Left lung (tissue), 14 donors: ENCODE measurements at places on chromosomes 16 and 17.

DNA sequence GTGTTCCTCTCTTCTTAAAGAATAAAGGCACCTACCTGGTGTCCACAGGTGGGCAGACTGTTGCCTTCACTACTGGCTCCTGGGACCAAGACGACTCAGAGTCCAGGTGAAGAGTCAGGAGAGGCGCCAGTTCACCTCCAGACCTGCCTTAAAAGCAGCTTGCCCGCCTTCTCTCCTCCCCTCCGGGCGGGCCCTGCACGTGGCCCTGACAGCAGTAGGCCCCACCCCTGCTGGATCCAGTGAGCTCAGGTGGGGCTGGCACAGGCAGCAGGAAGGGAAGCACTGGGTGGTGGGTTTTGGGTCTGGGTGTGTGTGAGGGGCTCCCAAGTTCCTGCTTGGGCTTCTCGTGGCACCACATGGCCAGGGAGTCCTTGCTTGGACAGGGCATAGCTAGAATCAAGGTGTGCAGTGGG is at the start of gene TNS4:
Gene TNS4, minus strand, starts transcription at position 125 of the 413 bp plus-strand sequence. CDS start 5,198 bp downstream, outside the sequence.
- DNase-seq, result no peak

GRCh38 chr17:7654832-7655540 is 4.3 kb downstream of the ATP1B2 start:
- DNase-seq, result no peak

- DNase-seq, result no peak
Observed at GRCh38 chr16:81647527-81647926, 131.6 kb upstream of the PLCG2 start.

GRCh38 chr17:40283662-40284061 is 4.0 kb upstream of the CDC6 start:
- no peak for DNase-seq
